NCI-H69 (cell line): ENCODE measurements at places on chromosomes 4 and X.

GRCh38 chr4:40934676-40935075 is 184.9 kb downstream of the NSUN7 start:
- no peak for DNase-seq

- DNase-seq, result peak; percentile 63
These were observed 10.4 kb upstream of the SCOC start for GRCh38 chr4:140363051-140363450.

DNA sequence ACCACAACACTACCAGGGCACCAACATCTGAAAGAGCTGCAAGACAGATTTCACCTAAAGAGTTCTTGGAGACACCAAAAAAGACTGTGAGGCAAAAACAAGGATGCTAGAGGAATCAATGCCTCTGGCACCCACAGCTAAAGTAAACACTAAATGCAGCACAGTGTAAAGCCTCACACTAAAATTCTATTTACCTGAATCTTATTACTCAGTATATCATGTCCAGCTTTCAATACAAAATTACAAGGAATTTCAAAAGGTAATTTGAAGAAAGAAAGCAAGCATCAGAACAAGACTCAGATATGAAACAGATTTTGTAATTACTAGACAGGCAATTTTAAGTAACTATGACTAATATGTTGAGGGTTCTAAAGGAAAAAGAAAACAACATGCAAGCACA is 19.6 kb downstream of the RAB28 start:
- peak; percentile 32 for DNase-seq

DNA sequence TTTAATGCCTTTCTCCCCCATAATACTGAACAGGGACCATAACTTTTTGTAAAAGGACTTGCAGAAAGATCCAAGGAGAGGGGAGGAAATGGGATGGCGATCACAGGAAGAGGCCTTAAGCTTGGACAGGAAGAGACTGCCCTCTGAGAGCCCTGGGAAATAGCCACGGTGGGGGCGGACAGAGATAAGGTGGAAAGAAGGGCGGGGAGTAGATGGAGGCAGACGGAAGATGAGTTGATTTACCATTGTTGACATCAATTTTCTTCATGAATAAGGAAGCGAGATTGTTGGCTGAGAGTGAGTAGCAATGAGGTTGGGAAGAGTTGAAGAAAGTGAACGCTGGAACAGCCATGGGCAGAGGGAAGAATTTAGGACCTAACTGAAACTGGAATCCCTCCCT is 63.4 kb downstream of the RASGEF1B start:
- DNase-seq, result no peak

DNA sequence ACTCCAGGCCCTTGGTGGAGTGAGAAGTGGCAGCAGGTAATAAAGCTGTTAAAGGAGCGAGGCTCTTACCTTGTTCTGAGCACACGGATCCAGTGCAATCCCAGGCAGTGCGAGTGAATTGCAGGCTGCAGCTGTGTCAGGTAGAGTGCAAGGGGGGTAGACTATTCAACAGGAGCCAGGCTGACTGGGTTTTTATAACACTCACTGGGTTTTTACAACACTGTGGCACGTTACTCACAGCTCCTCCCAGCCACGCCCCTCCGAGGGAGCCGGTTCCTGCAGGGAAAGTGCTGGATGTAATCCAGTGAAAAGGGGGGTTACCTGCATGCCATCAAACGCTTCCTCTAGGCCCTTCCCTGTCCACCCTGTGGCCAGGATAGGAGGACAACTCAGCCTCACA is 358 bp downstream of the FGFBP1 start:
- DNase-seq, result peak; percentile 20

DNA sequence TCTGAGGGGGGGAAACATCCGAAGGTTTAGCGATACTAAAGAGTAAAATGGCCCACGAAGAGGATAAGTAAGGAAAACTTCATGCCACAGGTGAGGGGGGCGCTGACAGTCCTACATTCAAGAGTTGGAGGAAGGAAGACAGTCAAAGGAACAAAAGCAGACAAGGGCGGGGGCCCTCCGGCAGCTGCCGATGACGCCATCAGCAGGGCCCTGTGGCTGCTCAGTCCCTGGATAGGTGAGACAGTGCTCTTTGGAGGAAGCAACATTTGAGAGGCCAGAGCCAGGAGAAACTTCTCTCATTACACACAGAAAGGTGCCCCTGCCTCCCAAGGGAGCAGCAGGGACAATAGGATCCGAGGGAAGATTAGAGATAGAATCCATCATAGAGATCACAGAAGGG is 41.5 kb downstream of the RAB40AL start:
- DNase-seq, result no peak

- DNase-seq, result peak; percentile 0
These were observed 23.3 kb upstream of the CBLL2 start for GRCh38 chrX:22249371-22249770.

GRCh38 chr4:75822416-75822815 is 79.8 kb downstream of the PPEF2 start:
- DNase-seq, result no peak

DNA sequence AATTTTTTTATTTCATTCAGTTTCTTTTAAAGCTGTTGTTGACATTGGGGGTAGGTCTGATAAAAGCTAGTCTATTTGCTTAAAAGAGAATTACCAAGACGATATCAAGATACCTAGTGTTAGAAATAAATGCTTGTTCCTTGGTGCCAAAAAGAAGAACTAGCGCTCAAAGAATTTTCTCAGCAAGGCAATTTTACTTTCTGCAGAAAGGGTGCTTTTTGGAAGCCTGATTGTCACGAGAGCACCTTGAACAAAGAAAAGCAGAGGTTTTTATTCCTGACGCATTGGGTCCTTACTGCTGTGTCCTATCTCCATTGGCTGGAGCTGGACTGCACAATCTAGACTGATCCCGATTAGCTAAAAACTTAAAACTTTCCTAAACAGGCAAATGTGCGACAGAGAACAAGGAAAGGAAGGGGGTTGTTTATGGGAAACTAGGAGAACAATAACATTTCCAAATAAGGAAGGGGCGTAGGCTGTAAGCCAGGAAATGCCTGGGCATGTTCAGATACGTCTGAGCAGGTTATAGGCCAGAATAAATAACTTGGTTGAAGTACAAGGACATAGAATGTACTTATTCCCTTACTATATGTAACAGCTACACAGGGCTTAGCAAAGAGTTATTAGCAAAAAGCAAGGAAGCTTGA is 50.3 kb upstream of the STPG2 start:
- DNase-seq, result no peak

GRCh38 chr4:4269331-4269731 is 20.6 kb downstream of the LYAR start:
- no peak for DNase-seq

DNA sequence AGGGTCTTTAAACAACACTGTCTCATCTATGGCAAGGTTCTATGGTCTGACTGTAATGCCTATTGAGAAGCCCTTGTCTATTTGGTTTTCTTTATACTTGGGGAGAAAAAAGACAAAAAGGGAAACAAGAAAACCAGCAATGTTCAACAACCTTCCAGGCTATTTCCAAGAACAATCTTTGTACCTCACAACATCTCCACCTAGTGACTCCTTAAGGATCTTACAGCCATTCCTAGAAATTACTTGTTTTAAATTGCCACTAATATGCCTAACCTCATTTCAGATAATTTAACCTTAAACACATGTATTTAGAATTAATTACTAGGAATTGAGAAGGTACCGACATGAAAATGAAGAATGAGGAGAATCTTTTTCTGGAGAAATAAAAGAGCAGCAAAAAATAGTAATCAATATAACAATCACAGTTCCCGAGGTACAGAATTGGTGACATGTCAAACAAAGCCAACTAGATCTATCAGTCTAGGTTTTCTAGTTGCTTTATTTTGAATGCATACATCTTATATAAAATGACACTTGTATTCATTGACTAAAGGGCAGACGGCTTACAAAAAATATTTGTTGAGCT is 1.6 kb upstream of the RBM46 start:
- DNase-seq, result peak; percentile 5

- DNase-seq, result no peak
These were observed 1.2 kb upstream of the TMEM47 start for GRCh38 chrX:34658326-34658725.

DNA sequence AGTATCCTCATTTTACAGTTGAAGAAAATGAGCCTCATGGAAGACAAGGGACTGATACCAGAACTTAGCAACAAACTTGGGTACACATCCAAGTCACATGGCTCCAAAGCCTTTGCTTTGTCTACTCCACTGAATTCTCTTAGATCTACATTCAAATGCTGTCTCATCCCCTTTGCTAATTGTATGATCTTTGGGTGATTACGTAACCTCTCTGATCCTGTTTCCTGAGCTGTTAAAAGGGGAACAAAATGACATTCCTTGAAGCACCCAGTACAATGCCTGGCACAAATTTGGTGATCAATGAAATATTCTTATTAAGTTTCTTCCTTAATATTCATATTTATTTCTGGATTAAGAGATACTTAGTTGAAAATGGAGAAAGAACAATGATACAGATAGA is 5.9 kb upstream of the HPGD start:
- DNase-seq, result no peak

DNA sequence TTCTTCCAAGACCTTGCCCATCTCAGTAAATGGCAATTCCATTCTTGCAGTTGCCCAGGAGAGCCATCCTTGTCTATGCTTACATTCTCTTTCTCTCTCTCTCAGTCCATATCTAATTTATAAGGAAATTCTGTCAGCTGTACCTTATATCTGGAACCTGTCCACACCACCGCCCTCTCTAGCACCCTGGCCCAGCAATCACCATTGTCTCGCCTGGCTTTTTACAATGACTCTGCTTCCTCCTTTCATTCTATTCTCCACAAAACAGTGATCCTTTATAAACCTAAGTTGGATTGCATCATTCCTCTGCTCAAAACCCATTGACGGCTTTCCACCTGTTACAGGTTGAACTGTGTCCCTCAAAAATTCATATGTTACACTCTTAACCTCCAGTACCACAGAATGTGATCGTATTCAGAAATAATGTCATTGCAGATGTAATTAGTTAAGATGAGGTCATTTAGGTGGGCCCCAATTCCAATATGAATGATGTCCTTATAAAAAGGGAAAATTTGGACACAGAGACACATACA is 31.3 kb downstream of the APBB2 start:
- DNase-seq, result no peak

- DNase-seq, result peak; percentile 44
These were observed 131.5 kb downstream of the PRSS12 start for GRCh38 chr4:118221227-118221800.

DNA sequence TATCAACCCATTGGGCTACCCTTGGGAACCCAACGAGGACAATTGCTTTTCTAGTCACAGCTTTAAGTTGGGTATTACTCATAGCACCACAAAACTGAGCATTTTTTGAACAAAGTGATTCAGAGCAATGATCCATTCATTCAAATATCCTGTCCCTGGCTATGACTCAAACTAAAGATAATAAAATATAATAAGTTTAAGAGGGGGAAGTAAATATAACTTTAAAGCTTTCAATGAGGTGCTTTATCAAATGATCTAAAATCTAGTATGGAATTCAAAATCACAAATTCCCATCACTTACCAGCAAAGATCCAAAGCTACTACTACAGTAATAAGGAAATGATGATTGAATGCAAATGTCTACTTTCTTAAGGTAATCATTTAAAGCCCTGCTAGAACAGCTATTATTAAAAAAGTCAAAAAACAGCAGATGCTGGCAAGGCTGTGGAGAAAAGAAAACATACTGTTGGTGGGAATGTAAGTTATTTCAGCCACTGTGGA is 39.8 kb upstream of the S100G start:
- DNase-seq, result no peak

GRCh38 chr4:112674376-112674775 is 37.4 kb downstream of the LARP7 start:
- no peak for DNase-seq

- no peak for DNase-seq
These were observed 2.1 kb upstream of the CPZ start for GRCh38 chr4:8590546-8590880.

- no peak for DNase-seq
These were observed 309.3 kb upstream of the FGF13 start for GRCh38 chrX:139020801-139021200.

DNA sequence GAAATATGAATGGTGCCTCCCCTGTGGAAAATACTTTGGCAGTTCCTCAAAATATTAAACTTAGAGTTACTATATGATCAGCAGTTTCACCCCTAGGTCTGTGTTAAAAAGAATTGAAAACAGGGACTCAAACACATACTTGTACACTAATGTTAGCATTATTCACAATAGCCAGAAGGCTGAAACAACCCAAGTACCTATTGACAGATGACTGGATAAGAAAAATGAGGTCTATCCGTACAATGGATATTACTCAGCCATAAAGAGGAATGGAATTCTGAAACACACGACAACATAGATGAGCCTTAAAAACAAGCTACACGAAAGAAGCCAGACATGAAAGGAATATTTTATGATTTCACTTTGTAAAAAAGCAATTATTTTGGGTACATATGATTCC is 54.9 kb downstream of the PGRMC2 start:
- DNase-seq, result no peak

GRCh38 chr4:7844594-7844991 is 95.1 kb downstream of the AFAP1 start:
- no peak for DNase-seq
